K562 (cell line): ENCODE measurements at places on chromosomes 7 and 10.
A peak's percentile ranks its signal among the peaks of the same experiment; 100 is the strongest.

GRCh38 chr7:143416565-143417149 lies 8.0 kb upstream of the EPHA1 start:
- DNase-seq, result peak; percentile 82

DNA sequence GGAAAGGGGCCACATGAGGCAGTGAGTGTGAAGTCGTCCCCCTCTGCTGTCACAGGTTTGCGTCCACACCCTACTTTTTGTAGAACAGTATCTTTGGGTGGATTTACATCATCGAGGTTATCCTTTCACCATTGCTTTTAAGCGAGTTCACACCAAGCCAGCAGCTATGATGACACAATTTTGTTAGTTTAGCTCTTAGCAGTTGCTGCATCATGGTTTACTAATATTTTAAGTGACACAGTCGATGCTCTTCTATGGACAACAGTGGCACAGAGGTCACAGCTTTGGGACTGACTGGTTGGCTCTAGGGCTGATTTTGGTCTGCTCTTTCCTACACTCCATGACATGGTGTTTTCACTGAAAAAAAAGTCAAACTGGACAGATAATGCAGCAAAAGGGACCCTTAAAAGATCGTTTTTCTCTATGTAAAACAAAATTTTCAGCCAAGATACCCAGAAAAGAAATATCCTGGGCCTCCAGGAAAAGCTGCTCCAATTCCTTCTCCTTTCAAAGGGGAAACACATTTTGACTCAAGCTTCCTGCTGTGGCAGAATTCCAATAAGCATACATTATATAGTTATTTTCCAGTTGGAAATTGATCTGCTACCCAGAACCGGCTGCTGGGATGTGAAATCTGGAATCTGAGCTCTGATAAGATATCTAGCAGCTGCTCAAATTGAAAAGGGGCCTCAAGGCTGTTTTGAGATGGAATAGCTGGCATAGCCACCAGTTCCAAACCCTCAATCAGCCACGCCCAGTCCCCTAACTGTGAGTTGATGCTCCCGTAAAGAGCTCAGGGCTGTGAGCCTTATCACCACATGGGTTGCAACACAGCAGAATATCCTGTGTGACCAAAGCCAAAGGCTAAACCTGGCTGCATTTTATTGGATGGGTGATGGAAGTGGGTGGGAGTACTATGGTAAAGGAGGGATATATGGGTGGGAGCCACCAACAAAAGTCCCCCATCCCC lies 114.2 kb downstream of the SMURF1 start:
- DNase-seq, result no peak

GRCh38 chr7:10756981-10757380 lies 216.7 kb upstream of the PHF14 start:
- DNase-seq, result no peak

GRCh38 chr10:76071653-76072365 lies 640.4 kb downstream of the LRMDA start:
- no peak for DNase-seq

DNA sequence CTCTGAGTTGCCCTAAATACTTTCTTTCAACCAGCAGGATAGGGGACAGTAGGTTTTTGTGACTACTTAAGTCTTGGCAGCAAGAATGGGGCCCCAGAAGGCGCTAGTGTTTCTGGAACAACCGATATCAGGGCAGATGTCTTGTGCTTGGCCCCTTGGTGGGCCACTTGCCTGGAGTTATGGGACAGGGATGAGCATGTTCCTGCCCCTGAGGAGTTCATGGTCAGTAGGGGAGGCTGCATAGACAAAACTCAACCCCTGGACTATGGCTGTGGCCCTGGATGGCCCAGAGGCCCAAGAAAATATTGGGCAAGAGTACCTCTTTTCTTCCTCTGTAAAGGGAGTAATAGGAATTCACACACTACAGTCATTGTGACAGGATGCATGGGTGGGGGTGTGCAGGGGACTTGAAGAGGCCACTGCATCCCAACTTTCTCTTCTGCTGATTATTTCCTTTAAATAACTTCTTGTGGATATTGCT lies 57.7 kb upstream of the IGFBP3 start:
- no peak for DNase-seq

DNA sequence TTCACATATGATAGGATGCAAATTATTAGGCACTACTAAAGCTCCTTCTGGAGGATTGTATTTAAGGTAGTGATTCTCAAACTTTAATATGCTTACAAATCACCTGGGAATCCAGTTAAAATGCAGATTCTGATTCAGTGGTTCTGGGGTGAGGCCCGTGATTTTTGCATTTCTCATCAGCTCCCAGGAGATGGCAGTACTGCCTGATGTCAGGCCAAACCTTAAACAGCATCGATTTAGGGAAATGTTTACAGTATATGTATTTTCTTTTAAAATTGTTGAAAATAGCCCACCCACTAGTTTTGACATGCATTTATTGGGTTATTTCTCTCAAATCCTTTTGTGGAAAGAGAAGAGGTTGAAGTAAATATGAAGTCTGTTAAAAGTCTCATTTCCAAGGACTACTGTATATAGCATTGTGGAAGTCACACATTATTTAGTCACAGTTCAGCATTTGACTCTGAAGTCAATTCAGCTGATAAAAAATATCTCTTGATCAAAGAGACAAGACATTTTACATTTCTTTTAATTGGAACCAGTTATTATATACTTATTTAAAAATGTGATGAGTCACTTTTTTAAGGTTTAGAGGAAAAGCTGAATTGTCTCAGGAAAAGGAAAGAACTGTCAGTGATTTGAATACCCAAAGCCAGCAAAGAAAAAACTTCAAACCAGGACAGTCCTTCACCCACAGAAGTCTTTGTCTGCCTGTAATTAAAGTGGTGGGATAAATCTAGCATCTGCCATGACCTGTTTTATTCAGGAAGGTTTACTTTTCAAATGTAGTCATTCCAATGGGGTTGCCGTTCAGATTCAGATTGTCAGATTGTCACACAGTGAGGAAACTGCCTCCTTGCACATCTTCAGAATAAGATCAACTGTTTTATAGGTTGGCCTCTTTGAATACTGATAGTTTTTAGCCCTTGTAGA lies 21.1 kb upstream of the HBP1 start:
- DNase-seq, result peak; percentile 72

- DNase-seq, result no peak
Observed at GRCh38 chr10:32049113-32049512, 7.1 kb downstream of the KIF5B start.

- no peak for DNase-seq
Observed at GRCh38 chr7:70940597-70940996, 191.3 kb upstream of the GALNT17 start.

- DNase-seq, result no peak
Observed at GRCh38 chr10:63266391-63267316, 133.5 kb downstream of the NRBF2 start.

DNA sequence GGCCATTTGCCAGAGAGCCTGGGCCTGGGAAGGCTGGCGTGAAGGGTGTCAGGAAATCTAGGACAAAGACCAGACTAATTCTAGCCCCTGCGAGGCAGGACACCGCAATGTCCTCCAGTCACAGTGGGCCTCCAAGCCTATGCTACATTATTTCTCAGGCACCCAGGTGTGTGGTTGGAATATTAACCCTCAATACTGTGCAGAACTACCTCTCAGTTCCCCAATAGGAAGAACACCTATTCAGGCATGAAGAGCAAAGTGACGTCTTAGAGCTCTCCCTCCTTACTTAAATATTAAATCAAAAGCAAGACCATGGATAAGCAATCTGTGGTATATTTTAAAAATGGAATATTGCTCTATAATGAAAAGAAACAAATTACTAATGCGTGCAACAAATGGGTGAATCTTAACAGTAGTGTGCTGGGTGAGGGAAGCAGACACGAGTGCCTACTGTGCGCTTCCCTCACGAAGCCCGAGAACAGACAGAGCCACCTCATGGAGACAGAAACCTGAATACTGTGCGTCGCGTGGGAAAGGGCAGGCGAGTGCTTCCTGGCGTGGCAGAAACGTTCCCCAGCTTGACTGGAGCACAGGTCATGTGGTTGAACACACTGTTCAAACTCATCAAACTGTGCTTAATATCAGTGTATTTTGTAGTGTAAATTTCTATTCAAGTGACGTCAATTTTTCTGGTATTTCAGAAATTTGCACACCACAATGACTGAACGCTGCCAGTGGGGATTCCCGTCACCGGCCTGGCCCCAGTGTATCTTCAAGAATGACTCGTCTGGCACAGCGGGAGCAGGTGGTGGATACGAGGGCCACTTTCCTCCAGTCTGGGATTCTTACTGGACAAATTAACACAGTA lies 15.5 kb upstream of the PTPRN2 start:
- DNase-seq, result no peak

DNA sequence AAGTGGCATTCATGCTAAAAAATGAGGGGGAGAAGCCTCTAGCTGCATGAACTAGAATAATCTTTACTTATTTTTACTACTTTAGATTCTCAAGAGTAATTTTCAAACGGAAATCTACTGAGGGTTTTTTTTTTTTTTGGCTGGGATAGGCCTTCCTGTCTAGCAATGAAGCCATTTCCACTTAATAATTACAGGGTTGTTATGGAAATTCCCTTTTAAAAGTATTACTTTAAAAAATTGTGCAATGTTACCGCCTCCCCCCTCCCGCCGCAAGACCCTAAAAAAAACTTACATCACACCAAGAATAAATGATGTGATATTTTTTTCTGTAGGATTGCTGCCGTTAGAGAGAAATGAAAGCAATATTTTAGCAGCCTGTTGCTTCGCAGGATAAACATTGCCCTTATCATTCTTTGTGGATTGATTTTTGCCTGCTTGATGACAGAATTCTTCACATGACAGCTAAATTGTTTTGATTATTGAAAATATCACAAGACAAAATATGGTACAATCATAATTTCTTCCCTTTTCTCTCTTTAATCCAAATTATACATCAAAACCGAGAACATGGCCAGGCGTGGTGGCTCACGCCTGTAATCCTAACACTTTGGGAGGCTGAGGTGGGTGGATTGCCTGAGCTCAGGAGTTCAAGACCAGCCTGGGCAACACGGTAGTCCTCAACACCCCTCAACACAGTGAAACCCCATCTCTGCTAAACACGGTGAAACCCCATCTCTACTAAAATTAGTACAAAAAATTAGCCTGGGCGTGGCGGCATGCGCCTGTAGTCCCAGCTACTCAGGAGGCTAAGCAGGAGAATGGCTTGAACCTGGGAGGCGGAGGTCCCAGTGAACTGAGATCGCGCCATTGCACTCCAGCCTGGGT lies 32.8 kb downstream of the ARL4A start:
- peak; percentile 43 for DNase-seq

DNA sequence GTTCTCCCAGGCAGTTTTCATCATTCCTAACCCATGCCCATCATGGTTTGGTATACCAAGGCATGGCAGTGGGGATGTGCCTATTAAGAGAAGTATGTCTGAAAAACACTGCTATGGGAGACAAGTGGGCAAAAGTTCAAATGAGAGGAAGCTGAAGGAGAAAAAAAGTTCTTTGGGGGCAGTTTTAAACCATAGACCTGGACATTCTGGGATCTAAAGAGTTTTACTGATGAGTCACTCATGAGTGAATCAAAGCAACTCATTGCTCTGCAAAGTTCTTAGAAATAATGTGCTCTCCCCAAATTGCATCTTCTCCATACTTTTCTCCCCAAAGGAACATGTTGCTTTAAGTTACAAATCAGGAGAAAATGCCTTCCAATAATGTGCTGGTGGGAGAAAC lies 256.9 kb upstream of the MTPN start:
- DNase-seq, result no peak

DNA sequence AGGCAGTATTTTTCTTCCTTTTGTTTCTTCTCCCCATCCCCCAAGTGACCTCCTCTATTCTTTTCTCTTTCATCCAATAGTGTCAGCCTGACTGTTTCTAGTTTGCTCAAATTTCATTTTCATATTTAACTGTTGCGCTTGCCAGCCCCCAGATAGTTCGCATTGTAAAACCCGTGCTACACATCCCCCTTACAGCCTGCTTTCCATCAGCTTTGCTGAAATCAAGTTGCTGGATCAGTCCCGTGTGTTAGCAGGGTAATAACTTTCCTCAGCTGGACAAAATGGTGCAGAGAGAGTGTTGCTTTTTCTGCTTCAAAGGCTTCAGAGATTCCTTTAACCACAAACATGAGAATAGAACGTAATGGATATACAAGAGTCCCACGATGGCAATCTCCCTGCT lies 180.6 kb upstream of the NPVF start:
- DNase-seq, result no peak

DNA sequence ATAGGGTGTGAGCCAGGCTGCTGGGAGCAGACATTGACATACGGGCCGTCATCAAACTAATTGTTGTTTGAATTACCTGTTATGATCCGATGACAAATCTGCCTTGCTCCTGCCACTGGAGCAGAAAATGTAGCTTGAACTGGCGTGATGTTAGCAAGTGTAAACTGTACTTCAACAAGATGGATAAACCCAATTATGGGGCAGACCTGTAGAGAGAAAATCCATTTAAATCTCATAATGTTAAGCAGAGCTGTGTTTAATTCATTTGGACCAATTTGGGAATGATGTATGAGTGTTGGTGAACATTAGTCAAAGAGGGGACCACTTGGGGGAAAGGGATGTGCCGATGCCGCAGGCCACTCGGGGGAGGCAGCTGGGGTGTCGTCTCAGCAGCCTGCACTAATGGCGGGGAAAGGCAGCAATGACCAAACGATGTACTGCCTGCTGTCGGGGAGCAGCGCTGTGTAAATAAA lies 27.4 kb downstream of the TCF7L2 start:
- no peak for DNase-seq

DNA sequence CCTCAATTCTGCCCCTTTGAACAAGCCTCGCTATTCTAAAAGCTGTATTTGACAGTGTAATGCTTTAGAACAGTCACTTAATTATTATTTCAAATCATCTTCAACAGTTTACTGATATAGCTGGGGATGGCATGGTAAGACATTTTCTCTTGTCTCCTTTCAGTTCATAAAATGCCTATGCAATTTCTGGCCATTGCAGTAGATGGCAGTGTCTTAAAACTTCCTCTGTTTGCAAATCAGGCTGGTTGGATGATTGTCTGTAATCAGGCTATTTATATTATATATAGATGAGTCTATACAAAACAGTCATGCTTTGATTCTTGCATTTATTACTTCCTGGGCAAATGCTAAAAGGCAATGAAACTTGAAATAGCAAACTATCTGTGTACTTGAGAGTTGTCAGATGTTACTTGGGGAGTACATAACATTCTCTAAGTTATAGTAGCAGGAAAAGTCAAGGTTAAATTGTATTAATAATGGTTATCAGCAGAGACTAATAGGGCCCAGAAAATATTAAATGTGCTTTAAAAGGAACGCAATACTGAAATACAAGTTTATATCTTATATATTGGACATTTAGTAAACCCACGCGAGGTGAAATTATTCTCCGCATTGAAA lies 55.5 kb upstream of the LHFPL3 start:
- DNase-seq, result peak; percentile 19
